ENCODE measurements at places on chromosomes 5 and 9.

DNA sequence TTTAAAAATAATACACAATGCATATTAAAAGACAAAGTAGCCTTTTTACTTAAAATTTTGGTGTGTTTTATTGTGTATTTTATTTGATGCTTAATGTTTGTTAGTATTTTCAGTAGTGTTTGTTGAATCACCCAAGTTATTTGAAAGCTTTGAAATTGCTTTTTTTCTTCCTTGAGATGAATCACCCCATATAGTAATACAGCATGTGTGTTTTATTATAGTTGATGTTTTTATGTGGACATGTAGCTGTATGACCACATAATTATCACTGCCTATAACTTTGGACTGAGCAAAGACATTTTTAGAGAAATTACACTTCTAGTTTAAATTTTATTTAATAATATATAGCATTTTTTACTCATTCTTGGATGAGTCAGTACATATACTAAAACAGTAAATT lies 18.0 kb downstream of the FAM174A start:
- DNase-seq: no peak

DNA sequence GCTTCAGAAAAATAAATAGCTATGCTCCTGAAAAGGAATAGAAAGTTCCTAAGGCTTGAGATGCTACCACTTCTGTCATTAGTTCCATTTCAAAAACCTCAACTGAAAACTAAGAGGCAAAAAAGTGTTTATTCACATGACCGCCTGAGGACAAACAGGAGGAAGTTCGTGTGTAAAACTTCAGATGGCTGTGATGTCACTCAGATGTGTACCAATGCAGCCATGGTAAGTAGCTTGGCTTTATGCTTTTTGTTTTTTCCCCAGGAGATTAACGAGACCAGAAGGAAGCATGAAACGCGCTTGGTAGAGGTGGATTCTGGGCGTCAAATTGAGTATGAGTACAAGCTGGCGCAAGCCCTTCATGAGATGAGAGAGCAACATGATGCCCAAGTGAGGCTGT lies 33.0 kb downstream of the LMNB1 start:
- DNase-seq: no peak

DNA sequence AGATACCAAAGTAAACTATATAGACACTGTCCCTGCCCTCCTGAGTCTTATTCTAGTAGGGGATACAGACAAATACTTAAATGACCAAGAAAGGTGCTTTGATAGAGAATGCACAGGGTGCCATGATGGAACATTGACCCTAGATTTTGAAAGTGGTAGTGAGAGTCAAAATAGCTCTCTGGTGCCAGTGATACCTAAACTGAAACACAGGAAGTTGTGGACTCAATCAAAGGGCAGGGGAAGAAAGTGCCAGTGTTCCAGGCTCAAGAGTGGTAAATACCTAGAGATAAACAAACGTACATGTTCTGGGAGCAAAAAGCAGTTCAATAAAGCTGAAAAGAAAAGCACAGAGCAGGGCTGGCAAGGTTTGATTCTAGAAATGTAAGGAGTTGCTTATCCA lies 267.6 kb downstream of the ISL1 start:
- no peak for DNase-seq

DNA sequence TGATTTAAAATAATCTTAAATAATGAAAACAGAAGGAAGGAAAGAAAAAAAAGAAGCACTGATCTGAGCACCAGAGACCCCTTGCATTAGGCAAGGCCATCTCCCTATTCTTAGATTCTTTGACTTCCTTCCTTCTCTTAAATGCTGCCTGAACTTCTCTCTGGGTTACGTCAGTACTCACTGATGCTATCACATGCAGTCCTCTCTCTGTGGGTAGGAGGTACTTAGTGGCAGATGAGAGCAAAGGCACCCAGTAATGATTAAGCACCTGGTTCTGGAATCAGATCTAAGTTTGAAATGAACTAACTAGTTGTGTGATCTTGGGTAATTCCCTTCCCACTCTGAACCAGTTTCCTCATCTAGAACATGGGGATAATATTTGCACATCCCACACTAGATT lies 110.3 kb upstream of the TBC1D2 start:
- no peak for DNase-seq

GRCh38 chr5:158049459-158049858 lies 190.5 kb upstream of the CLINT1 start:
- no peak for DNase-seq

DNA sequence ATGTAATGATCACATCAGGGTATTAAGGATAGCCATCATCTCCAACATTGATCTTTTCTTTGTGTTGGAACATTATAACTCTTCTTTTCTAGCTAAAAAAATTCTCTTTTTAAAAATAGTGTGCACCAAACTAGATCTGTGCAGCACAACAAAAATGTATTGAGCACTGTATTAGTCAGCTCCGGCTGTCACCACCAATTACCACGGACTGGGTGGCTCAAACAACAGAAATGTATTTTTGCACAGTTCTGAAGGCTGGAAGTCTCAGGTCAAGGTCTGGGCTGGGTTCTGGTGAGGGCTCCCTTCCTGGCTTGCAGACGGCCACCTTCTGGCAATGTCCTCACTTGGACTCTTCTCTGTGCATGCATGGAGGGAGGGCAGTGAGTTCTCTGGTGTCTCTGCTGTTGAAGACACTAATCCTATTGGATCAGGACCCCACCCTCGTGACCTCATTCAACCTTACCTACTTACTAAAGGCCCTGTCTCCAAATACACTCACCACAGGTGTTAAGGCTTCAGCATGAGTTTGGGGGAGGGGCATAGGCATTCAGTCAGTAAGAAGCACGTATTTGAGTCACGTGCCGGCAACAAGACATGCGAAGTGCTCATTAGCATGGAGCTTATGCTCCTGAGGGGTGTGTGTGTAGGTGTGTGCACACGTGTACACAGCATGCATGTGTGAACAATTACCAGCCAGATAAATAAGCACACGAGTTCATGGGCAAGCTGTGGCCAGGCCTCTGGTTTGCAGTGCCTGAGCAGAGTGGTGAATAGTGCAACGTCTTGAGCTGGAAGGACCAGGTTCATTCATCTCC lies 89.4 kb upstream of the SH3PXD2B start:
- no peak for DNase-seq

- DNase-seq: no peak
These were observed 313.6 kb upstream of the CD180 start for GRCh38 chr5:67510204-67510603.

- no peak for DNase-seq
These were observed 10.6 kb downstream of the MYOZ3 start for GRCh38 chr5:150671509-150672236.

- no peak for DNase-seq
These were observed 97.2 kb downstream of the TRIM36 start for GRCh38 chr5:115072266-115073064.

Data from DMS79 treated with DMSO at 0.1 percent for 48 hours (cell line).